Fibroblast of lung (primary cell): ENCODE measurements at places on chromosomes 5 and 9.

- DNase-seq, result peak; percentile 81
These were observed 20.4 kb downstream of the ANKS6 start for GRCh38 chr9:98775831-98776441.

GRCh38 chr5:81398741-81399140 is 4.8 kb upstream of the ACOT12 start:
- DNase-seq, result no peak

GRCh38 chr9:995781-996180 is 19.3 kb downstream of the DMRT3 start:
- DNase-seq, result no peak

GRCh38 chr5:132008961-132009680 is 2.3 kb downstream of the ACSL6 start:
- no peak for DNase-seq

- DNase-seq, result no peak
These were observed 39.8 kb upstream of the DAP start for GRCh38 chr5:10800852-10801251.

- DNase-seq, result peak; percentile 73
These were observed 1.5 kb downstream of the AFF4 start for GRCh38 chr5:132961887-132962286.

DNA sequence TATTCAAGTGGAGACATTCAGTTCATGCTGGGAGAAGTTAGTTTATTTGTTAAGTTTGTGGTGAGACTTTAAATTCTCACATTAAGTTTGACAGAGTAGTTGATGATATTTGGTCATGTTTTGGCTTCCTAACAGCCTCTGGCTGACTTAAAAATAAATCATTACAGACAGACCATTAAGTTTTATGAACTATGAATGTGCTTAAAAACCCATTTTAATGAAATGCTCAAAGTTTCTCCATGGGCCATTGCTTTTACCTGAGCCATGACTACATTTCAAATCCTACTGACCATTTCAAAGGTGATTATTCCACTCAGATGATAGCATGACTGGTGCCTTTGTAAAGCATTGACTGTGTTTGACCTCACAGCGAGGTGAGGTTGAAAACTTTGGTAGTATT is 192.7 kb downstream of the LRRC70 start:
- DNase-seq, result no peak

GRCh38 chr9:136566901-136567300 is 21.1 kb upstream of the NOTCH1 start:
- DNase-seq, result peak; percentile 82

- peak; percentile 21 for DNase-seq
These were observed 36.5 kb downstream of the CFAP95 start for GRCh38 chr9:69857131-69857530.

DNA sequence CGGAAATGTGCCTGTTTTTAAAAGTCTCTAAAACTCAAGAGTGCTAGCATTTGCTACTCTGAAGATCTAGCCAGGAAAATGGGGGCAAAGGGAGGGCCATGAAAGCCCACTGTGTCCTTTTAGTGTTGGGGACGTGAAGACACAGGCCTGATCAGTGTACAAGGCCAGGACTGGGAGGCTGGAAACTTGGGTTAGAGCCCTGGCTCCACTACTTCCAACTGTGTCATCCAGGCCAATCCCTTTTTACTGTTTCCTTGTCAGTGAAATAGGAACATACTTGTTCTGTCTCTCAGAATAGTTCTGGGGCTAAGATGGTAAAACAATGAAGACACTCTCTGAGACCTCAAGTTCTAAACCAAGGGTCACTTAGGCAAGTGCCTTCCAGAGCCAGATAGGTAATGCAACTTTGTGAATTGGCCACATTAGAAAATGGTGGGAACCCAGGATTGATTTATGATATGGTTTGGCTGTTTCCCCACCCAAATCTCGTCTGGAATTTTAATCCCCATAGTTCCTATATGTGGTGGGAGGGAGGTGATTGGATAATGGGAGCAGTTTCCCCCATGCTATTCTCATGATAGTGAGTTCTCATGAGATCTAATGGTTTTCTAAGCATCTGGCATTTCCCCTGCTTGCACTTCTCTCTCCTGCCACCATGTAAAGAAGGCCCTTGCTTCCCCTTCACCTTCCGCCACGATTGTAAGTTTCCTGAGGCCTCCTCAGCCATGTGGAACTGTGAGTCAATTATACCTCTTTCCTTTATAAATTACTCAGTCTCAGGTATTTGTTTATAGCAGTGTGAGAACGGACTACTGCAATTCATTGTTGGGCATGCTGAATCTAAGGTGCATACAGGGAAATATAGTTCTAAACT is 30.4 kb upstream of the B4GALT1 start:
- DNase-seq, result no peak

- no peak for DNase-seq
These were observed 217.5 kb downstream of the DENND1A start for GRCh38 chr9:123712399-123712798.

- no peak for DNase-seq
These were observed 1.9 kb downstream of the PJA2 start for GRCh38 chr5:109407913-109408312.

DNA sequence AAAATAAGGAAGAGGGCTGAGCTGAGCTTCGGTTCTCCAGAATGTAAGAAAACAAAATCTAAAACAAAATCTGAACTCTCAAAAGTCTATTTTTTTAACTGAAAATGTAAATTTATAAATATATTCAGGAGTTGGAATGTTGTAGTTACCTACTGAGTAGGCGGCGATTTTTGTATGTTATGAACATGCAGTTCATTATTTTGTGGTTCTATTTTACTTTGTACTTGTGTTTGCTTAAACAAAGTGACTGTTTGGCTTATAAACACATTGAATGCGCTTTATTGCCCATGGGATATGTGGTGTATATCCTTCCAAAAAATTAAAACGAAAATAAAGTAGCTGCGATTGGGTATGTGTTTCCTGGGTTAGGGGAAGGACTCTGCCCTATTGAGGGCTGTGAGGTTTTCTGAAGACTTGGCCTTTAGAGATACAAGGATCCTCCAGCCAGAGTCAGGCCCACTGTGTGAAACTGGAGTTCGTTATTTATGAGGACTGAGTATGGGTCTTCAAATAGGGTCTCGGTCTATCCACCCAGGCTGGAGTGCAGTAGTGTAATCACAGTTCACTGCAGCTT is 3.8 kb downstream of the EGR1 start:
- DNase-seq, result no peak

DNA sequence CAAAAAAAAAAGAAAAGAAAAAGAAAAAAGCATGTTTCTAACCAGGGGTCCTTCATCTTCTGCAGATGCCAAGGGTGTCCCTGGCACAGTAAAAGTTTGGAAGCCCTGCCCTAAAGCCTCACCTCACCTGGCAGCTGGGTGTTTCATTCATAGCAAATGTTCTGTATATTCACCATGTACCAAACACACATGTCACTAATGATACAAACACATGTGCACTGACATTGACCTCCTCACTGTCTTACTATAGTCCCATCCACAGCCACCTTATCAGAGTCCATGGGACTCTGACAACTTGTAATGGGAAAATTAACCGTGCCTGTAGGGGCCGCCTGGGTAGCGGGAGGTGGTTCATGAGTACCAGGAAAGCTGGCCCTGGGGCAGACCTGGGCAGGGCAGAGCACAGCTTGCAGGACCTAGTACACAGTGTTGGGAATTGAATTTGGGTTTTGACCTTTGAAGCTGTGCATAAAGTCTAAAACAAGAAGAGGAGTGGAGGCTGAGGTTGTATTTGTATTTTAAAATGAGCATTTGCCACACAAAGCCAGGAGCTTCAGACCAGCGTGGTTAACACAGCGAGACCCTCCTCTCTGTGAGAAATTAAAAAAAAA is 6.4 kb upstream of the MGAT4B start:
- DNase-seq, result no peak

DNA sequence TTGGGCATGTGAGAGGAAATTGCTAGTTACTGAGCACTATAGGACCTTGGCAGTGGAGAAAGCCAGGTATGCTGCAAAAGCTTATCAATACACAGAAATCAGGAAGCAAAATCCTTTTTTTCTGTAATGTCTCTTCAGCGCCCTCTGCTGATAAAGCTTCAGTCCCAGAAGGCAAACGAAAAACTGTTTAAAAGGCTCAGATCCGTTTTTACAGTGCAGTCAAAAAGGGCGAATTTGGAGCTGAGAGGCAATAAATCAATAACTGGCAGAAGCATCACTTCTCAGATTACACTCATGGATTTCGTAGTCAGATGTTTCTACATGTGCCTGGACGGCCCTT is 1.1 kb upstream of the MAN2A1 start:
- no peak for DNase-seq

DNA sequence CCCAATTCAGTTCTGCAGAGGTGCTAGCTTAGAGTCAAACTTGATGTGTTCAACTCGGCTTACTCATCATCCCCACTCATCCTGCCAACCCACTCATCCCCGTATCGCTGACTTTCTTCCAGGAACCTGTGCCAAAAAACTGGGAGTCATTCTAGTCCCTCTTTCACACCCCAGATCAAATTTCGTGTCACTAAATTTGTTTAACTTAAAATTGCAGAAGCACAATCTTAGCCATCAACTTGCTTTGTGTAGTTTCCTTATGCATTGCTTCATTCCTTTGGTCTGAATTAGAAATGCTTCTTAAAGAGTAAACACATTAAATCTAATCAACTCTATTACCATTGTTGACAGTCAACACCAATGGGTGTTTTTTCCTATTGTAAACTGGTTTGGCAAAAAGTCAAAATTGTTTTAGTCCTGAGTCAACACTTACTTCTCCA is 162.4 kb downstream of the TTC39B start:
- DNase-seq, result no peak

DNA sequence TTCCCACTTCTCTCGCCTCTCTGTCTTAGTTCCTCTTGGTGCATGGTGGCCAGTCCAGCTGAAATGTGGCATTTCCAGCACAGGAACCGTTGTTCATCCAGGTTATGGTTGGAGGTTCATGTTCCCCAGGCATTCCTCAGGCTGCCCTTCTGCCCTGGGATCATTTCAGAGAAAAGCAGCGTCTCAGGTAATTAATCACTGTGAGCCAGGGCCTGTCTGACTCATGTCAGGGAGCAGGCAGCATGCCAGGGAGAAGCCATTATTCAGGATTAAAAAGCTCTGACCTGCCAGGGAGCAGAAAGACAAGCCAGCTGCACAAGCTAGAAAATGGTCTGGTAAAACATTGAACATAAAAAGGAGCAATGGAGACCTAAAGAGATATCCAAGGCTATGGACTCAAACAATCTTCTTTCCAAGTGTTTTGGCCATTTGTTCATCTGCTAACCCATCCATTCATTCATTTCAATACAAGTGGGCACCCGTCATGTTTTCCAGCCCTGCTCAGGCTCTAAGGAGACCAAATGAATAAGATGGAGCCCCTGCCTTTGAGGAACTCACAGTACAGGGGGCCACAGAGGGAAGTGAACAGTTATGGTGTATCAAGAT is 241.4 kb downstream of the DRD1 start:
- DNase-seq, result peak; percentile 82

DNA sequence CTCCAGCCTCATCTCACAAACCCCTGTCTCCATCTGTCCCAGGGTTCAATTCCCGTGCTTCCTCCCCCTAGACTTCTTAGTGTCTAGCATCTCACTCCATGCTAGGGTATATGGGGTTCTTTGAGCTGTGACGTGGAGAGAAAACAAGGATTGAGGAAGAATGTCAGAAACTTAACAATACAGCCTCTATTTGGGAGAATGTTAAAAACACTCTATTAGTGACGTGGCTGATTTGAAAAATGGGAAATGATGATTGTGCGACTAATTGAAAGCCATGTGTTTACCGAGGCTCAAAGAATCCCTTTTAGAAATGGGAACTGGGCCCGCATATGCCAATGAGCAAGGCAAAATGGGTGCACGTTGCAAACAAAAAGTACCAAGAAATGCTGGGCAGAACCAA is 72.7 kb upstream of the TBC1D2 start:
- no peak for DNase-seq

DNA sequence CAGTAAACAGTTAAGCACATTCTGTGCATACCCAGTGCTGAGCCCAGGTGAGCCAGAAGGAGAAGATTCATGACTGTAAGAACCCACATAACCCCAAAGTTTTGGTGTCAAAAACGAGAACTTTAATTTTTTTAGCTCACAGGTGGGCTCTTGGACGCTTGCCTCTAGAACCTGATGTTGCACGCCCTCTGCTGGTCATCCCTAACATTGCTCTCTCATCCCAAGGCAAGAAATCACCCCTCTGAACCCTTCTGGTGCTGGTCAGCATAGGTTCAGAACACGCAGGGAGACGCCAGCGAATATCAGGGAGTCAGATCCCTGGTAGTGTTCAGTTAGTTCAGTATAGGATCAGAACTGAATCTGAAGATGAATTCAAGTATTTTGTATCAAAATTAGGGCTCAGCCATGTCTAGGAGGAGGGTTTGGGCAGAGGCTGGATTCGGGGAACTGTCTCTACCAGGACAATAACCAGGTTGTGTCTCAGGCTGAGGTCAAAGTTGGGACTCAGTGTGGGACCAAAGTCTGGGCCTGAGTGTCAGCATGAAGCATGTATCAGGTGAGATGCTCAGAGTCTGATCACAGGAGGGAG is 4.1 kb upstream of the DNAJB5 start:
- DNase-seq, result peak; percentile 68

- no peak for DNase-seq
These were observed 158.8 kb downstream of the TSSK1B start for GRCh38 chr5:113276001-113276400.

- no peak for DNase-seq
These were observed 74.2 kb upstream of the GRAMD2B start for GRCh38 chr5:126348855-126349635.

GRCh38 chr5:170832241-170832640 is 29.6 kb upstream of the RANBP17 start:
- DNase-seq, result no peak

DNA sequence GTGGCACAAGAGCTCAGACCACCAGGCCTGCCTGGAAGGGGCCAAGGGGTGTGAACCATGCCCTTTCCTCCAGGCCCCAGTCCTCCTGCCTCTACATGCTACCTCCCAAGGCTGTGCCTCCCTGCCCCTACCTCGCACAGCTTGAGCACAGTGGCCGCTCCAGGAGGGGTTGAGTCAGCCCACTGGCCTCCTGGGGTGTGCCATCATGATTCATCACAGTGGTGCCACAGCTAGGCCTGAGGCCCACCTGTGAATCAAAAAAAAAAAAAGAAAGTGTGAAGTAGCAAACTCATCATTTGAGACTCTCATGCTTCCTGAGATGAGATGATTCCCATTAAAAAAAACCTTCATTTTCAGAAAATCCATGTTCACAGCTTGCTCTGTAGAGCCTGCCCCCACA is 240.5 kb downstream of the HSPA4 start:
- DNase-seq, result no peak

DNA sequence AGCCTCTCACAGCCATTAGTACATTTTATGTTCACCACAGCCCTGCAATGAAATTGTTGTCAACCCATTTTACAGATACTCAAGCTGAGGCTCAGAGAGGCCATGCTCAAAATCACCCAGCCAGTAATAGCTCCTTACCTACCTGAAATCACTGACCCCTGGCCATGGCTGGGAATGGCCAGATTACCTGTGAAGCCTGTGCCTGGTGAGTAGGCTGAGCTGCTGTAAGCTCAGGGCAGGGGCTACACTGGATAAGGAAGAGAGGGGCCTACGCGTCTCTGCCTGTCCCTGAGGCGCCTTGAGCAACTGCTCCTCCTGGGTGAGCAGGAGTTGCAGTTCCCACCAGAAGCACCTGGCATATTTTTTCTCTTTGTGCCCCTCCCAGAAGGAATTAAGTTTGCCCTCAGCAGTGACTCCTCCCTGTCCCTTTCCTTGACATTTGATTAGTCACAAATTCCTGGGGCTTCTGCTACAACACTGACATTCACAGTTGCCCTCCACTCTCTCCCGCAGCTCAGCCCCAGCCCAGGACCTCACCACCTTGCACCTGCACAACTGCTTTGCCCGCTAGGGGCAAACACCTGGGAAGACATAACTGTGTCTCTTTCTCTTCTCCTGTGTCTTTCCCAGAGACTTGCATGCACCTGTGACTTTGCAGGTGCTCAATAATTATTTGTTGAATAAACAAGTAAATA is 5.7 kb downstream of the CLTB start:
- DNase-seq, result no peak

- DNase-seq, result no peak
These were observed 62.3 kb downstream of the SPATA31C2 start for GRCh38 chr9:88075966-88076285.
